ENCODE measurements at places on chromosomes 12 and 14. TPM values are rescaled to one million over a fixed set of nuclear protein-coding genes. Genes with fewer than 3 reads are reported as not detected.

The ANO2 gene
- polyA plus RNA-seq, result 6.4 TPM

The SOAT2 gene
- polyA plus RNA-seq, result 0.06 TPM

The ZC2HC1C gene
- 7.6 TPM for polyA plus RNA-seq

The HCAR1 gene
- 0.37 TPM for polyA plus RNA-seq

The DPPA3 gene
- not detected for polyA plus RNA-seq

The ACSS3 gene
- 6.9 TPM for polyA plus RNA-seq

The ZDHHC22 gene
- 0.02 TPM for polyA plus RNA-seq

The KIF26A gene
- 2.4 TPM for polyA plus RNA-seq

The RIMKLB gene
- polyA plus RNA-seq, result 43.2 TPM

The OR10G2 gene
- not detected for polyA plus RNA-seq

The CLEC7A gene
- 45.4 TPM for polyA plus RNA-seq

The INHBC gene
- not detected for polyA plus RNA-seq

The A2M gene
- polyA plus RNA-seq, result 467 TPM

The KLHL28 gene
- 2.6 TPM for polyA plus RNA-seq

The SLC17A8 gene
- 0.06 TPM for polyA plus RNA-seq

The ACSM4 gene
- polyA plus RNA-seq, result not detected

The TSHR gene
- polyA plus RNA-seq, result 0.04 TPM

The TRHDE gene
- polyA plus RNA-seq, result 0.47 TPM

The SMOC1 gene
- 0.57 TPM for polyA plus RNA-seq

The OASL gene
- polyA plus RNA-seq, result 7.8 TPM

The TIGAR gene
- polyA plus RNA-seq, result 4.2 TPM

The VRTN gene
- not detected for polyA plus RNA-seq

The SLC5A8 gene
- 1.3 TPM for polyA plus RNA-seq

The INSM2 gene
- polyA plus RNA-seq, result 0.02 TPM

The NANOG gene
- not detected for polyA plus RNA-seq

The MUCL1 gene
- polyA plus RNA-seq, result 84.1 TPM

The AQP6 gene
- polyA plus RNA-seq, result 0.03 TPM
